CD4-positive, alpha-beta T cell treated with Interleukin-12 subunit alpha and Interleukin-12 subunit beta, for 1 hour (primary cell): ENCODE measurements at places on chromosomes 2 and 18.

DNA sequence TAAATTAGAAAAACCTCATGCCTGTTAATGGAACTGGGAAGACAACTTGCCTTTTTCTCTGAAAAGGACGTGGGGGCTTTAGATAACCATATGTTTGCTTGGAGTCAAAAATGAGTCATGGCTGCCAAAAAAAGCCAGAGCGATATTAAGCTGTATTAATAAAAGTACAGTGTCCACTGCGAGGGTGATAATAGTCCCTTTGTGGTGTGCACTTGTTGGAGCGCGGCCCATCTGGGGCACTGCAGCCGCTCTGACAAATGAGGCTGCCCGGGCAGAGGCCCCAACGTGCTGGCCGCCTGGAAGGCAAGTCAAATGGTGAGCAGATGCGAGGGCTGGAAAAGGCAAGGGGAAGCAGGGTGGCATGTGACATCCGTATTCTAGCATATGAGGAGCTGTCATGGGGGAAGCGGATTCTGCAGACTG lies 103.3 kb upstream of the NCK2 start:
- DNase-seq: no peak

- DNase-seq: no peak
Measured at GRCh38 chr2:99336804-99337112, 431 bp upstream of the EIF5B start.

DNA sequence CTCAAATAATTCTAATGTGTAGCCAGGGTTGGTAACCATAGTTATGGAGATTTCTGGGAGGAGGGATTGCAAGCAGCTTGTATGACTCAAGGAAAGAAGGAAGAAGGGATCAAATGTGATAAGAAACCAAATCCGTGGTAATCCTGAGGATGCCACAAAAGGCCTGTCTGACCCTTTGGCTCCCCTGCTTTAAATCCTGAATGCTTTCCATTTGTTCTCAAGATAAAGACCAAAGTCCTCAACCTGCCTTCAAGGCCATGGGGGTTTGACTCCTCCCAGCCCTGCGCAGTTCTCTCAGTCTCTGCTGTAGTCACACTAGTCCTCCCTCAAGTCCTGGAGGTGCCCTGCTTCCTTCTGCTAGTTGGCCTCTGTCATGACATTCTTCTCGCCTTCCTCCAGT lies 74.0 kb downstream of the SUMO1 start:
- DNase-seq: no peak

DNA sequence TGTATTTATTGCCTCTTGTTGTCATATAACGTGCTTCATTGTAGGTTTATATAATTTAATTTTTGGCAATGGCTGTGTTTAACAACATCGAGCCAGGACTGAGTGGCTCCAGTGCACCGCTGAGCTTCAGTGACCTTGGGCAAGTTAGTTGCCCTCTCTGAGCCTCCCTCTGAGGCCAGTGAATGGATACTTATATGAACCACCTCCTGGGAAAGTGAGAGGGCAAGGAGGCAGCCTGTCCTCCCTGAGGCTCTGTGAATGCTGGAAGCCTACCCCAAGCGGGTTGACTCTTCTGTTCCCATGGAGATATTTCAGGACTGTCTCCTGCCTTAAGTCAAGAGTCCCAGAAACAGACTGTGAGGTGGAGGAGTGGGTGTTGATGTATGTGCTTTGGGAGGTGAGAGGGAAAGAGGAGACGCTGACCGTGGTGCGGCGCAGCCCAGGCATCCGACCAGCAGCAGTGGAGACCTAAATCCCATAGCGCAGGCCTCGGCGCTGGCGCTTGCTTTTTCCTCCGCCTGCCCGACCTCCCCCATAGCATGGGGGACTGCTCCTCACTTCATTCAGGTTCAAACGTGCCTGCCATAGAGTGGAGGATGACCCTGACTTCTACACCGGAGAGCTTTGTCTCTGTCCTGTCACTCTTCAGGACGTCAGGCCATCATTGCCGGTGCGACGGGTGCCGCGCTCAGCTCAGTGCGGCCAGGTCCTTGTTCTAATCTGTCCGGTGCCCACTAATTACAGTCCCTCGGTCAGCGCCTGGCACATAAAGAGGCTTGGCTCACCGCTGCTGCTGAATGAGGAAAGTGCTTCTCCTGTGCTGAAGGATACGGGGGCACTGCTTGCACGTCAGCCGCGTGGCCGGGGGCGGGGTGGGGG lies 167.3 kb upstream of the HS6ST1 start:
- DNase-seq: no peak

GRCh38 chr2:193315428-193316091 lies 1120.8 kb upstream of the TMEFF2 start:
- DNase-seq: no peak

GRCh38 chr18:3269914-3270299 lies 8.0 kb downstream of the MYL12B start:
- no peak for DNase-seq

- DNase-seq: no peak
Measured at GRCh38 chr2:86417961-86418360, 23.2 kb upstream of the KDM3A start.
